Activated CD8-positive, alpha-beta memory T cell treated with anti-CD3 and anti-CD28 coated beads for 4 hours (primary cell): ENCODE measurements at places on chromosomes 6 and 20.

GRCh38 chr20:14956026-14956425 is 618.6 kb upstream of the FLRT3 start:
- no peak for DNase-seq

DNA sequence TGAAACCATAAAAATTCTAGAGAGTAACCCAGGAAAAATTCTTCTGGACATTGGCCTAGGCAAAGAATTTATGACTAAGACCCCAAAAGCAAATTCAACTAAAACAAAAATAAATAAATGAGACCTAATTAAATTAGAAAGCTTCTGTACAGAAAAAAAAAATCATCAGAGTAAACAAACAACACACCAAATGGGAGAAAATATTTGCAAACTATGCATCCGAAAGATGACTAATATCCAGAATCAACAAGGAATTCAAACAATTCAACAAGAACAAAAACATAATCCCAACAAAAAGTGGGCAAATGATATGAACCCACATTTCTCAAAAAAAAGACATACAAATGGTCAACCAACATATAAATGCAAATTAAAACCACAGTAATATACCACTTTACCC is 242.6 kb upstream of the CDYL start:
- no peak for DNase-seq

GRCh38 chr6:41651246-41651961 is 13.1 kb downstream of the MDFI start:
- no peak for DNase-seq

- no peak for DNase-seq
These were observed 25.7 kb downstream of the DSE start for GRCh38 chr6:116396441-116396840.

GRCh38 chr6:42404484-42404883 is 47.2 kb downstream of the TRERF1 start:
- DNase-seq: no peak

GRCh38 chr6:13614126-13614925 is 809 bp upstream of the NOL7 start:
- no peak for DNase-seq

DNA sequence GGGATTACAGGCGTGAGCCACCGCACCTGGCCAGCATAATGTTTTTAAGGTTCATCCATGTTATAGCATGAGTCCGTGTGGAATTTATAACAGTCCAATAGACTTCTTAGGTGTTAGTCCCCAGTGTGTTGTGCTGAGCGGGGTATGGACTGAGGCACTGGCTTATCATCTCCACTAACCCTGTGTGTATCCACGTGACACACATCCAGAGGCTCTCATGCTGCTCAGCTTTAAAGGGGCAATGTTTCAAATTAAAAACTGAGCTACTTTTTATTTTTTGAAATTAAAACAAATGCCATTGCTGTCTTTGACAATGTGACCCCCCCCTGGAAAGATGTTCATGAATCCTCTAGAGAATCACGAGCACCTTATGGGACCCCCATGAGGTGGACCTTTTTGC is 54.3 kb upstream of the TRERF1 start:
- no peak for DNase-seq

- no peak for DNase-seq
These were observed 10.2 kb downstream of the UBE3D start for GRCh38 chr6:83055366-83055964.

DNA sequence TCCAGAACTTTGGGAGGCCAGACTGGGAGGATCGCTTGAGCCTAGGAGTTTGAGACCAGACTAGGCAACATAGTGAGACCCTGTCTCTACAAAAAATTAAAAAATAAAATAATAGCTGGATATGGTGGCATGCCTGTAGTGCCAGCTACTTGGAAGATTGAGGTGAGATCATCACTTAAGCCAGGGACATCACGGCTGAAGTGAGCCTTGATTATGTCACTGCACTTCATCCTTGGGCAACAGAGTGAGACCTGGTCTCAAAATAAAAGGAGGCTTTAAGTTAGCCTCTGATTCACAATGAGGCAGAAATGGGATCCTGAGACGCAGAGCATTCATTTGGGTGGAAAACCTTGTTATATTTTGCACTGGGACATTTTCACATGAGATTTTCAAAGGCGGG is 57.0 kb downstream of the TULP4 start:
- DNase-seq: no peak

DNA sequence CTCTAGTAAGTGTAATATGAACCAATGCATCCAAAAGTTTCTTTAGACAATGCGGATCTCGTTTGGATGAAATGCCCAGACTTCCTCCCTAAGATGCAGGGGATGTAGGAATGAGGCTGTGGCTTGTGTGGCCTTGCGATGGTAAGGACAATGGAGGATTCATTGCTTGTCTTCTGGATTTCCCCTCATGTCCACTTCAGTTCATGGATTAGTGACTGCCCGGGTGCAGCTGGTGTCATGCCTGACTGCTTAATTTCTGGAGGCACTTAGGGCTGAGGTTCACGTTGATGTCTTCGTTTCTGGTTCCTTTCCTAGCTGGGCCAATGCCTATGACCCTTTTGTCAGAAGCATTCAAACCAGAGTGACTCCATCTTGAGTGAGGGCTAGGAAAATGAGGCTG is 93.8 kb downstream of the SCP2D1 start:
- no peak for DNase-seq

GRCh38 chr6:111291336-111292259 is 191.4 kb downstream of the REV3L start:
- DNase-seq: no peak

GRCh38 chr6:80341330-80341729 is 234.9 kb downstream of the BCKDHB start:
- DNase-seq: no peak

DNA sequence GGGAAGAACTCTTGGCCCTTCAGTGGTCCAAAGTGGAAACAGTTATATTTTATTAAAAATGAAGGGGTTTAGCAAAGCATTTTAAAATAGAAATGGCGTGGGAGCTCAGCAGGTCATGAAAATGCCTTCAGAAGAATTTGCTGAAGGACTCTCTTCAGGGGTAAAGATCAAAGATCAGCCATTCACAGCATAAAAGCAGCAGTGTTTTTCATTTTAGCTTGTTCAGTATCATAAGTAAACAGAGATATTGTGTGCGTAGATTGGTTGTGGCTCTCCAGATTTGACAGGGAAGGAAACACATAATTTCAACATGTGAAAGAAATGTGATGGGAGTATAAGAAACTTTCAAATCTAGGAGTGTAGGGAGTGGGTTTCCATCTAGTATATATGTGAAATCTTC is 519.2 kb upstream of the MAP3K7 start:
- DNase-seq: no peak

DNA sequence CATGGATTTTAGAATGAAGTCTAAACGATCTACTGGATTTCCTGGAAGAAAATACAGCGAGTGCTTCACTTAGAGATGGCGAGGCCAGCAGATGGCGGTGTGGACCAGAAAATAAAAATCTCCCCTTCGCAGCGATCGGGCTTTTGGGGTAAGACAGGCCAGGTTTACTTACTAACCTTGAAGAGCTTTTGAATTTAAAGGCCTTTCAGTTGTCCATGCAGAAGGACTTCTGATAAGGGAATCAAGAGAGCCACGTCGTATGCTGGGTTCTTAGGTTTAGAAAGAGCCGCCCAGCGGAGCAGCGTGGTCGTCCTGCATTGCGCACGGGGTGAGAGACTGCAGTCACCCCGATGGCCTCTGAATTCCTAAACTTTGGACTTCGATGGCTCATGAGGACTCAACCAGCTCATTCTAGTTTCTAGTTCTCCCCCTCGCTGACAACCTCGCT is 125.2 kb upstream of the RALGAPA2 start:
- DNase-seq: no peak
